Islet precursor cell (in vitro differentiated cells): ENCODE measurements at places on chromosomes 2 and 18.

DNA sequence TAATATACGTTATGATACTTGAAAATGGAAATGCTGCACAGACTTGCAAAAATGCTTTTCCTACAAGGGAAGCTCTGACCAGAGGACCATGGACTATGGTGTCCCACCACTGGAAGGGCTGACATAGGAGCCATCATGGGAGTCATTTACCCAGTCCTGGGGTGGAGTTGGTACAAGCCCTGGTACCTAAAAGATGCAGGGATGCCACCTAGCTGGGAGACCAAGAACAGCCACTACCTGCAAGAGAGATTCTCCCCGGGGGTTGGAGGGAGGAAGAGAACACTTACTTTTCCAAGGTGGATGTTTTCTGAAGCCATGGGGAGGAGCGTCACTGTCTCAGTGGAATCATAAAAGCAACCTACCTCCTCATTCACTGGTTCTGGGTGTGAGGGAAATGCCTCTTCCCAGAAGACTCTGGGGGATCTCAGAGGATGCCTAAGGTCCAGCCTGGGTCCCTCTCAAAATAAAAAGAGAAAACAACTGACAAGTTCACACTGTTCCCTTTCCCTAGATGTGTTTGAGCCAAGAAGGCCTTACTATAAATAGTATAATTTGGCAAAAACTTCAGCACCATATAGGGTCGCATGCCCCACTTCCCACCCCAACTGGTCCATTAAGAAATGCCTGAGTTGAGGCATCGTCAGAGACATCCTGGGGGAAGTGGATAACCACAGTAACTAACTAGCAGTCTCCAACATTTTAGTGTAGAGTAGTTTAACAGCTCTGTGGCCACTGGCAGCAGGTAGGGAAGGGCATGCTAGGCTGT lies 39.9 kb downstream of the REEP1 start:
- peak; percentile 23 for DNase-seq

- DNase-seq: no peak
These were observed 146.6 kb upstream of the ITGA6 start for GRCh38 chr2:172280571-172281361.

DNA sequence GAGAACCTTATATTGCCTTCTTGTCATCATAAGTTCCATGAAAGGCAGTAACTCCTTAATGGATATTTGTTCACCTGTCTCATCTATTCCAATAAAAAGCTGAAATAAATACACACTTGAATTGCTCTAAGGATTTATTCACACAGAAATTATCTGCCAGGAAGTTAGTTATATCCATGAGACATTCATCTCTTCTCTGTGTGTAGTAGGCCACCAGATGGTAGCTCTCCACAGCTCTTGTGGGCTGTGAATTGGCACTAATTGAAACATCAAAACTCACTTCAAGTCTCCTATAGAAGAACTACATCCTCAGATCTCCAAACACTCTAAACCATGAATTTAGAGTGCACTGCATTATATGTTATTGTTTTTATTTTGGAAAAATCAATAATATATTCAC lies 189.6 kb downstream of the DSC3 start:
- no peak for DNase-seq

DNA sequence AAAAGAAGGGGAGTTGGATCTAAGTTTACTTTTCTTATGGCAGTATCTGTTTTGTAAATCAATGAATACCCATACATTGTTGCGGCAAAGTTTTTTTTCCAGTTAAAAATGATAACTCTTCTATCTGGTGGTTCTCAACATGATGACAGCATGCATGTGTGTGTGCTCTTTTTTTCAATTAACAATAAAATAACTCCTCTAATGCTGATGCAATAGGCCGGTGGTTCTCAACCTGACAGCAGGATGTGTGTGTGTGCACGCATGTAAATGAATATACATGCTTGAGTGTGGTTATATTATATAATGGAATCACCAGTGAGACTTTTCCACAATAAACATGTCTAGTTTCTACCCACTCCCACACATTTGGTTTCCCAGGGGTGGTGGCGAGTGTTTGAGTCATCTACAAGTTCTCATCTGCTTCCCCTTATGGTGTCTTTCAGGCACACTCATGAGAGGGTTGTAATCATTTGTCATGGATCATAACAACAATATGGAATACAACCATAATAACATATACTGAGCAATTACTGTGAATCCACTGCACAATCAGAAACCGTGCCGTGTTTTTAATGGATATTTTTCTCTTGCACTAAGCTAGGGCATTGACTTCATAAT lies 31.2 kb downstream of the PARD3B start:
- DNase-seq: no peak

- DNase-seq: peak; percentile 95
These were observed 14.0 kb downstream of the TMEM127 start for GRCh38 chr2:96251721-96252292.

DNA sequence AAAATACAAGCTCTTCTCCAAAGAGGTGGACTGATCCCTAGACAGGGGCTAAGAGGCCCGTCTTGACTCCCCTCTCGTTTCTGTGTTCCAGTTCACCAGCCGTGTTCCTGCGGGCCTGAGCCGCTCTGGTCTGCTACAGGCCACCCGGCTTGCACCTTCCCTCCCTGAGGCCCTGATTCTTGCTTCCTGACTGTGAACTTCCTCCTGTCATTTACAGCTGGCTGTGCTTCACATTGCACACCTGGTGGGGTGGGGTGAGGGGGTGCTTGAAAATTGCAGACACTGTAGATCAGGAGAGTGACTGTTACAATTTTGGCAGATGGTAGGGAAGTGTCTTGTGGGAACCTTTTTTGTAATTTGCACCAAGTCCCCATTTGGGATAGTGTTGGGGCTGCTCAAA lies 64.4 kb downstream of the TSN start:
- no peak for DNase-seq

- no peak for DNase-seq
These were observed 188.2 kb downstream of the PRKCE start for GRCh38 chr2:45839508-45840251.

DNA sequence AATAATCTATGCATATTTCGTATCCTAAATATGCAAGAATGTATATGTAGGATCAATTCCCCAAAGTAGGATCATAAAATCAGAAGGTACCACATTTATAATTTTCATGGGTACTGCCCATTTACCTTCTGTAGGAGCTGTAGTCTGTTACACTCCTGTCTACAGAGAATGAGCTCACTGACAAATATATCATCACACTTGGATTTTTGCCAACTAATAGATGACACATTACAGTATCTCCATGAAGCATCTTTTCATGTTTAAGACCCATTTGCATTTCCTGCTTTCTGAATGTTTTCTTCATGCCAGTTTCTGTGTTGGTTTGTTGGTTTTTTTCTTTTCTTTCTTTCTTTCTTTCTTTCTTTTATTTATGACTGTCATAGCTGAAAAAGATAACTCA lies 70.9 kb upstream of the EML6 start:
- DNase-seq: no peak

DNA sequence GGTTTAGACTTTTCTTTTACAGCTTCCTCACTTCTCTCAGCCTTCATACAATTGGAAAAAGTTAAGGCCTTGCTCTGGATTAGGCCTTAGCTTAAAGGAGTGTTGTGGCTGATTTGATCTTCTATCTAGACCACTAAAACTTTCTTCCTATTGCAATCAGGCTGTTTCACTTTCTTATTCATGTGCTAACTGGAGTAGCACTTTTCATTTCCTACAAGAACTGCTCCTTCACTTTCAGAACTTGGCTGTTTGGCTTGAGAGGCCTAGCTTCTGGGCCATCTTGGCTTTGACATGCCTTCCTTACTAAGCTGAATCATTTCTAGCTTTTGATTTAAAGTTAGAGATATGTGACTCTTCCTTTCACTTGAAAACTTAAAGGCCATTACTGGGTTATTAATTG lies 114.3 kb downstream of the ARHGEF4 start:
- DNase-seq: no peak

DNA sequence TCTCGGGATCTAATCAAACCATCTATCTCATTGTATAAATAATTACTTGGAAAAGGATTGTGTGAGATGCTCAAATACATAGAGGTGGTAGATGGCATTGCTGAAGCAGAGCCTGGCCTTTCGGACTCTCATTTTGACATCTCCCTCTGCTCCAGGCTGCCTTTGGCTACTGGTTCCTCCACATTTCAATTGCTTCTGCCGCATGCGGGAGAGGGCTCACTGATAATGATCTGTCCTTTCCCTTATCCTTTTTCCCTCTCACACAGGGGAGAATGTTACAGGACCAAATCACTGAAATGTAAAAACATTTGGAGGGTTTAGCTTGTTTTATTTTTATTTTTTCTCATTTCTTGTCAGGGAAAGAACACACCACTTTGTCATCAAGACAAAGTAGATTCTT lies 380.6 kb upstream of the UBE2E3 start:
- DNase-seq: peak; percentile 78

- DNase-seq: peak; percentile 77
These were observed 8.8 kb downstream of the PRLH start for GRCh38 chr2:237574894-237575868.

- DNase-seq: peak; percentile 71
These were observed 264.7 kb downstream of the CYP26B1 start for GRCh38 chr2:71882949-71883472.

DNA sequence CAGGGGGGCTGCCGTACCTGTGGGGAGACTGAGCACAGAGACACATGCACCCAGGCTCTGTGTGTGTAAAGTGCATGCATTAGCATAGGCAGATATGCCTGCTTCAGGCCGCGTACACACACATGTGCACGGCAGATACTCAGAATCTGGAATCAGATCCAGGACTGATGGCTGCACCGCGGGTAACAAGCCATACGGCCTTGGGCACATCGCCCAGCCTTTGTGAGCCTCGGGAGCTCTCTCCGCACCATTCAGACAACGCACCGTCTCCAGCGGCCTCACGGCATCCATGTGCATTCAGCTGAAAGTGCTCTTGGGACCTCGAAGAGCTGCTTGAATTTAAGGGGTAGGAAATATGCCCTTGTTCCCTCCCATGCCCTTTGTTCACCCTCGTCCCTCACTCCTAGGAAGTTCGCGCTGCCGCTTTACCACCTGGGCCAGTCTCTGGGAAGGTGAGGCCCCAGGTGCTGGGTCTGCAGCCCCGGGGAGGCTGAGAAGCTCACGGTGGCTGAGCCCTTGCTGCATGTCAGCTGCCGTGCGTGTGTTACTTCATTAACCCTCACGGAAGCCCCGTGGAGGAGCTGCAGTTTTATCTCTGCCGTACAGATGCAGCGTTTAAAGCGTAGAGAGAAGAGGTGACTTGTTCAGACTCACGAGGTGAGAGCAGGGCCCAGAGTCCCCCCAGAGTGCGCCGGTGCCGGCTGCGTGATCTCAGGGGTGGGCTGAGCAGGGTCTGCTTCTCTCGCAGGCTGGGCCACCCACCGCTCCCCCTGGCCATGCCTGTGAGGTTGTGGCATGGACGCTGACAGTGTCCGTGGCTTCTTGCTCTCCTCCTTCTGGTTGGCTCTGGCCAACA lies 377.7 kb upstream of the MYT1L start:
- no peak for DNase-seq

GRCh38 chr18:56747032-56747658 lies 96.0 kb downstream of the WDR7 start:
- no peak for DNase-seq

DNA sequence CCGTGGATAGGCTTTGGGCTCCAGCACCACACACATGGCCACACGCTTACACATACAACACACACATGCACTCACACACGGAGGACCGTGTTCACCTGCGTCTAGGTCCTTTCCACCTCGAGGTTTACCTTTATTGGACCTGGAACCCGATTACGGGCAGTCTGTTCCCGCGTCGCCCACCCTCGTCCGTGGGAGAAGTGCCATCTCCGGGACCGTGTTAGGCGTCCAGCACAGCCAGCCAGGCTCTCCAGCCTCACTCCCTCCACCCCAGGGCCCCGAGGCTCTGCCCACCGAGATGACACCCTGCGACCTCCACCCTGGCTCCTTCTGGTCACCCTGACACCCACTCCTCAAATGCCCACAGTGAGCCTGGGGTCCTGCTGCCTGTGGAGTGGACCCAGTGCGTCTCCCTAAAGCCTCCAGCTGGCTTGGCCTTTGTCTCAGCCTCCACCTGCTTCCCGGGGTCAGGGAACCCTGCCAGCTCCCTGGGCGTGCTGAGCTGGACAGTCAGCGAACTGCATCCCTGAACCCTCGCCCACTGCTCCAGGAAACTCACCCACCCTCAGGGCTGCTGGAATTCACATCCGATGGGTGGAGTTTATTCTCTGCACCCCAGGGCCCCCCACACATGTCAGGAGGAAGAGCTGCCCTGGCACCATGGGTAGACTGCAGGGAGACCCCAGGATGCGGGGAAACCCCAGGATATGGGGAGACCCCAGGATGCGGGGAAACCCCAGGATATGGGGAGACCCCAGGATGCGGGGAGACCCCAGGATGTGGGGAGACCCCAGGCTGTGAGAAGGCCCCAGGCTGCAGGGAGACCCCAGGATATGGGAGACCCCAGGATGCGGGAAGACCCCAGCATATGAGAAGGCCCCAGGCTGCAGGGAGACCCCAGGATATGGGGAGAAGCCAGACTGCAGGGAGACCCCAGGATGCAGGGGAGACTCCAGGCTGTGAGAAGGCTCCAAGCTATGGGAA lies 33.0 kb downstream of the ADI1 start:
- no peak for DNase-seq
